Stimulated activated CD8-positive, alpha-beta memory T cell treated with anti-CD3 and anti-CD28 coated beads, Interleukin-2, amount 100 ng/mL, for 1 hour (primary cell): ENCODE measurements at places on chromosomes 4 and X.

- DNase-seq, result no peak
Observed at GRCh38 chrX:132463411-132463810, 25.4 kb downstream of the MBNL3 start.

DNA sequence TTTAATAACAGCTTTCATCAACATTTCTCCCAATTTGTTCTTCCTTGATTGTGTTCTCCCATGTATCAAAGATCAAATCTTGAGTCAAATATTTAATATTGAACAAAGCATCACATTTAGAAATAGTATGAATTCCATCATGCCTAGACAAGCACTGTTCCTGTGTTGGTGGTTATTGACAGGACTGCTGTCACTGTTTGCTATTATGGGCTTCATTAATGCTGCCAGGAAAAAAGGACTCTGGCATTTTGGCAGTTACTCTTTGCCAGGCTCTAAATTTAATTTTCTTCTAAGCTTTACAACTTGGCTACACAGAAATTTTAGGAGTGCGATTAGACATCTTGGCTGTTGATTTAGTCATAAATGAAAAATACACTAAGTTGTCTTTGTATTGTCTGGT lies 295.9 kb upstream of the NRK start:
- no peak for DNase-seq

DNA sequence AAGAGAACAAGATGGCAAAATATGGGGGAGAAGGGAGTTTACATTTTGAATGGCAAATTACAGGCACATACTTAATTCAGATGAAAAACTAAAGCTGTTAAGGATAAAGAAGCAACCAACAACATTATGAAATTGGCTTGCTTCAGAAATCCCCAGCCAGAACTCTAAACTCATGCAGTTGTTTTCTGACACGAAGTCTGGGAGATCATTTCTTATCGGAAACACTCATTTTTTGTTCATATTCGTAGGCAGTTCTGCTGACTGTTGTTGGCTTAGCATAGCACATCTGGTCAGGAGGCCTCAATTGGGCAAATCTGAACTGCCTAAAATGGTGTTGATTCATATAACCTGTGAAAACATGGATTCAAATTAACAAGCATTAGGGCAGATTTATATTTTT lies 33.0 kb upstream of the ARHGAP6 start:
- DNase-seq, result no peak

GRCh38 chrX:122113376-122113775 lies 1066.0 kb downstream of the GLUD2 start:
- DNase-seq, result no peak

DNA sequence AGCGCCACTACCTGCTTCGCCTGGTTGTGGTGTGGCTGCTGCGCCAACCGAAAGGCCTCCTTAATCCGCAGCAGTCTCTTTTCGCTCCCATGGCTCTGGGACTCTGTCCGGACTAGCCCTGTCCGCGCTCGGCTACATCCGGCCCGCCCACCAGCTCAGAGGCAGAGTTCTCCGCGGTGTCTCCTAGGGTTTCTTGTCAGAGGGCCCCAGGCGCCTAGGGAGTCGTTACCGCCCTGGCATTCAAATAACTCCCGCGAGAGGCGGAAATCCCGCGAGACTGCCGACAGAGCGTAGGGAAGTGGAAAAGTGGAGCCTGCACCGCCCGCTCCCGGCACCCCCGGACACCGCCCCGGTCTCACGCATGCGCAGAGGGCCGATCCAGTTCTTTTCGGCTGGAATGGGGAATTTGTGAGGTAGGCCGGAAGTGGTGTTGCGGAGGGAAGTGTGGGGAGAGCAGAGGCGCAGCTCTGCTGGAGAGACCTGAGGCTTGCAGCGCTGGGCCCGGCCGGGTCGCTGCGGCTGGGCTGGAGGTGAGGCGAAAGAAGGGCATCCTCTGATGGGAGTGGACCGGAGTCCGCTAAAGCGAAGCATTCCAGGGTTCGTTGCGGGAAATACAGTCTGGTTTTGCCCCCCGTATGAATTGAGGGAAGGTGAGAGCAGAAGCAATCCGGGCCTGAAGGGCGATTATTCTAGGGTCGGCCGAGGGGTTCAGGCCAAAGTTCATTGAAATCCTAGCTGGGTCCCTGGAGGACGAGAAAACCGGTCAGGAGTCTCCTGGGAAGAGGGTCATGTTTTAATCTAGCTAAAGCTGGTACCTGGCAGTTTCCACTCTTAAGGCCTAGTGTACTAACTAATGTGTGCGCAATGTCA lies at the start of gene FAM200B:
FAM200B (plus strand) TSS at position 456 of the 870 bp plus-strand sequence. CDS start 5,151 bp downstream, outside the sequence.
- peak; percentile 96 for DNase-seq

DNA sequence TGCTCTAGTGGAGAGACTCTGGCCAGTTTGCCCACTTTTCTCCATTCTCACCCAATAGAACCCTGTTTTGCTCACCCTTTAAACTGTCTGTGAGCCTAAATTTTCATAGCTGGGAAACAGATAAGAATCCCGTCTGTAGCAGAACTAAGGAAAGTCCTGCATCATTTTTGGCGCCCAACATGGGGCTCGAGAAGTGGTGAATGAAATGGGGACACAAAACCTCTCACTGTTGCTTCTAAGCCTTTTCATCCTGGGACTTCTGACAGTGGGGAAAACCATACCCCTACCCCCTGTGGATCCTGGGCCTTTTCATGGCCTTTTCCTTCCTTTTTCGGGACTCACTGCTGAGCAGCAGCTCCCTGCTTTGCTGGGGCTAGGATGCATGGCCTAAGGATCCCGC lies 189.9 kb downstream of the INPP4B start:
- no peak for DNase-seq

DNA sequence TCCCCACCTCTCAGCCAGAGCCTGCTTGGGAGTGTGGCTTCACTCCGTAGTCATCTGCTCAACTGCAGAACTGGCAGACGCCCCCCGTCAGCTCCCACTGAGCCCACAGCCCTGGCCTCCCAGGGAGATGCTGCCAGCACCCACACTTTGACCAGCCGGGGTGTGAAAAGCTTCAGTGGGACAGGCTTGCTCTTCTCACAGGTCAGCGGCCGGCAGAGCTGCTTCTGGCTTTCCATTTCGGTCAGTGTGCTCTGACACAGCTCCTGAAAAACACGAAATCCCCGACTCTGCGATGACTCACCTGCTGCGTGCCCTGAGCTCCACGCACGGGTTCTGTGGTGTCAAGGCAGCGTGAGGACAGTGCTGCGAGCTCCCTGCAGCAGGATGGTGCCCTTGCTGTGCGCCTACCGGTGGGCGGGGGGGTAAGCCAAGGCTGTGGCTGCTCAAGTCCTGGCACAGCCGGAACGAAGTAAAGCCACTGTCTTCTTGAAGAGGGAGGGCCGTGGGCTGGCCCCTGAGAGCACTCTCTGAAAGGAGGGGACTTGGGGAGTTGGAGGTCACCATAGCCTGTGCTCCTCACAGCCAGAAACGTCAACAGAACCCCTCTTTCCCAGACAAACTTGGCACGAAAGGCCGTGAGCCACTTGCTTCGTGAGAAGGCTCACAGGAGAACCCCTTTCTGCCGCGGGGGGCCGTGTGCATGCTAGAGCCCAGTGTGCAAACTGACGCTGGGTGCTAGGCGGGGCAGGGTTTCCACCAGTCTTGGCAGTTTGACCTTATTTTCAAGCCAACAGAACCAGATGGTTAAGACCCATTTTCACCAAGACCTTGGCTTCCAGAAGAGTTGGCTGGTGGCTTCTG lies 23.6 kb downstream of the NOP14 start:
- DNase-seq, result no peak

DNA sequence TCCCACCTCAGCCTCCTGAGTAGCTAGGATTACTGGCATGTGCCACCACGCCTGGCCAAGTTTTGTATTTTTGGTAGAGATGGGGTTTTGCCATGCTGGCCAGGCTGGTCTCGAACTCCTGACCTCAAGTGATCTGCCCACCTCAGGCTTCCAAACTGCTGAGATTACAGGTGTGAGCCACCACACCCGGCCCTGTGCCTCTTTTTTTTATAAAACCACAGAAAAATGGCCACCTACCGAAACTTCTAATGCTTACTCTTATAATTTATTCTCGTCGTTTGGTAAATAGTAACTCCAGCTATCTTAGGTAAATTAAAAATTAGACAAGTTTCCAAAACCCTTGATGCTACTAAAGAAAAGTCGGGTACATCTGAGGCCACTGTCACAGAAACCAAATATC lies 54.4 kb downstream of the IRF2 start:
- no peak for DNase-seq

- DNase-seq, result no peak
Observed at GRCh38 chrX:43685221-43685620, 29.1 kb downstream of the MAOA start.

DNA sequence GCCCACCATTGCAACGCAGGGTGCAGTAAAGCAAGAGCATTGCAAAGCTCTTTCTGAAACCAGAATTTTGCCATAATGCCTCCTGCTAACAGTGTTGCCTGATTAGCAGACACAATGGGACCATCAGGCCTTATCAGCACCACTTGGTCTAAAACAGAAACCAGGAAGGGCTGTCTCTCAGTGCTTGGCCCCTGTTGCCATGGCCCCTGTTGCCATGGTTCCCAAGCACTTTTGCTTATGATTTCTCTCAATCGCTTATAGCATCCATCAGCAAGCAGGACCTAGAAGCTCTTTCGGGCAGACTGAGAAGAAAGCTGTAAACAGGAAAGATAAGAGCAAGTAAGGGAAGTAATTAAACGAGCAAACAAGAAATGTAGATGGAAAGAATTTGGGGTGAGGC lies 36.8 kb downstream of the RTL5 start:
- peak; percentile 31 for DNase-seq

DNA sequence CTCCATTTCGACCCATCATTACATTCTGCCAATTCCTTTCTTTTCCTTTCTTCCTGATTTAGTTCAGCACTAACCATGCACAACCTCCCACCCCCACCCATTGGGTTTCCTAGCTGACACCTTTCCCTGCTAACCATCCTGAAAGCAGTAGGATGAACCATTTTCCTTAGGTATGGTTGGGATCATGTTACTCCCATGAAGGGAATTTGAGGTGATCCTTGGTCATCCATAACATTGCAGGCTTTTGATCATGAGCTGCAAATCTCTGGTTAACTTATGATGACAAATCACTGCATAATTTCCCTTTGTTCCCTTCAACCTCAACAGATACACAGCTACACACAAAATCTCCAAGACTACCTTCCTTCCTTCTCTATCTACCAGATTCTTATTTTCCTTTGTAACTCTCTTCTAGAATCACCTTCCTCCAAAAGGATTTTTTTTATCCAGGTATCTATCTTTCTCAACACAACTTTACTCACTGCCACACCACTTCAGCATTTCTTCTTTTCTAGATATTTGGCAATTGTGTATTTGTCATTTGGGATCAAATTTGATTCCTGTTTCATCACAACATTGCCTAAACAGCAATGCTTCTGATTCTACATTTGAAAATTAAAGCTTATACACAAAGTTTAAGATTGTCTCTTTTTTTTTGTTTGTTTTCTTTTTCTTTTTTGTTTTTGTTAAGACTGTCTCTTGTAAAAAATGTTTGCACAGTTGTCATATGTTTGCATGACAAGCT lies 145.1 kb downstream of the RBM47 start:
- DNase-seq, result no peak

GRCh38 chr4:141804836-141805235 lies 168.5 kb downstream of the IL15 start:
- DNase-seq, result no peak

- no peak for DNase-seq
Observed at GRCh38 chrX:129731228-129731627, 7.6 kb upstream of the XPNPEP2 start.

DNA sequence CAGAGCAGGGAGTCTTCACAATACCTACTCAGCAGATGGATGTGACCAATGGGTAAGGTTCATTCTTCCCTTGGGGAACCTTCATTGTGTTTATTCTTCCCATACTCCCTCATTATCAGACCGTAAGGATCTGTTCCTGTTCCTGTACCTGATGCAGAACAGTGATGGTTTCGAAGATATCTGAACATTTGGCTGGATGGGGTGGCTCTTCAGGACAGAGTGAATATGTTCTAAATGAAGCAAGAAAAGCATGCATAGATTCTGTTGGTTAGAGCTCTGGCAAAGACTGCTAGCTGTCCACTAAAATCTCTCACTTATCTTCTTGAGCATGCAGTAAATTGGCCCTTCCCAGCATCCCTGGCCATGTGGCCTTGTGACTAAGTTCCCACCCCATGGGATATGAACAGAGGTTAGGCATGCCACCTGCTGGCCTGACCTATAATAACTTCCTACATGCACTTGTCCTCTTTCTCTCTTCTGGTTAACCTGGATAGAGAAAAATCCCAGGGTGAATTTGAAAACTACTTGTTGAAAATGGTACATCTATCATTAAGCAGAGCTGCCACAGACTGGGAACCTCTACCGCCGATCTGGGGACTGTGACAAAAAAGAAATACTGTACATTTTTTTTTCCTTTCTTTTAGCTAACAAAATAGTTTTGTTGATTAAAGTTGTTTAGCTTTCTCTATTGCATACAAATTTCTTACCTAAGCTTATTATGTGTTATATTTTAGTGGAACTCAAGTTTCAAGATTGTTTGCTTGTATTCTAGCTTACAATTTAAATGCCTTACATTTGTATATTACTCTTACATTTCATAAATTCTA lies 60.0 kb upstream of the BANK1 start:
- DNase-seq, result peak; percentile 7

DNA sequence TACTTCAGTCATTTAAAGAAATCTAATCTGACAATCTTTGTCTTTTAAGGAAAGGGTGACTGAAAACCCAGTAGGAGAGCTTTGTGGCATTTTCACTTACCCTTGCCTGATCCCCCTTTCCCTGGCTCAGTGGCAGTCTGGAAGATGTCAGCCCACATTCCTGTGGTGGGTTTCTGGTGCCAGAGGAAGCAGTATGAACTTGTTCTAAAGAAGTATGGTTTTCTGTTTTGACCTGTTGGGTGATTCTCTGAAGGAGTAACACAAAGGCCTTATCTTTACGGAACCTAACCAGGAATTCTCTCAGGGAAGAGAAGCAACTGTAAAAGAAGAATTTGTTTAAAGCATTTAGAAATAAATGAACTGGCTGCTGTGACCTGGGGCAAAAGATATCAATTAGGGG lies 41.9 kb downstream of the BMP15 start:
- DNase-seq, result no peak

DNA sequence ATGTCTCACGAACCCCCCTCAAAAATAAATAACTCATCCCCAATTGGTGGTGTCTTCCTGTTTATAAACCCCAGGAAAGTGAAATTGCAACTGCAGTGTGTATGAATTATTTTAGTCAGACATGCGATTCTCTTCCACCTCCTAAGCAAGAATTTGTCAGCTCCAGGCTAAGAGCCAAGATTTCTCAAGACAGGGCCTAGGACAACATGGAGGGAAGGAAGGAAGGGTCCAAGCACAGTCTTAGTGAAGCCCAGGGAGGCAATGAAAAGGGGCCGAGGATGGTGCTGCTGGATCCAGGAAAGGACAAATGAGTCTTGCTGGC lies 20.0 kb downstream of the SH3KBP1 start:
- no peak for DNase-seq

DNA sequence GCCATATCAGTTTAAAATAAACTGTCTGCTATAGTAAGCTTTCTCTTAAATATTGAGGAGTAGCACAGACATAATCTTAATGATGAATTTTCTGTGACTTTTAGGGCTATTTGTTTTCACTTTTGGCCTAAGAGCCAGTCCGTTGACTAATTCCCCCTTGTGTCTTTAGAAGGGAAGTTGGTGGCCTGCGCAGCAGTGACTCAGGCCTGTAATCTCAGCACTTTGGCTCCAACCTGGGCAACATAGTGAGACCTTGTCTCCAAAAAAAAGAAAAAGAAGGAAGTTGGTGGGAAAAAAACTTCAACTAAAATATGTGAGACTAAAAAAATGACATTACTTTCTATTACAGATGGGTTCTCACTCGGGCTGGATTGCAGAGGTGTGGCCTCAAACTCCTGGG lies 3.4 kb downstream of the NCAPG start:
- DNase-seq, result no peak

GRCh38 chr4:182348779-182349326 lies 105.7 kb downstream of the TENM3 start:
- no peak for DNase-seq

GRCh38 chrX:11185861-11186260 lies 74.7 kb downstream of the HCCS start:
- no peak for DNase-seq
